ENCODE measurements at places on chromosomes 16 and 17.

GRCh38 chr17:30251931-30252330 lies 16.4 kb upstream of the SLC6A4 start:
- DNase-seq, result no peak

DNA sequence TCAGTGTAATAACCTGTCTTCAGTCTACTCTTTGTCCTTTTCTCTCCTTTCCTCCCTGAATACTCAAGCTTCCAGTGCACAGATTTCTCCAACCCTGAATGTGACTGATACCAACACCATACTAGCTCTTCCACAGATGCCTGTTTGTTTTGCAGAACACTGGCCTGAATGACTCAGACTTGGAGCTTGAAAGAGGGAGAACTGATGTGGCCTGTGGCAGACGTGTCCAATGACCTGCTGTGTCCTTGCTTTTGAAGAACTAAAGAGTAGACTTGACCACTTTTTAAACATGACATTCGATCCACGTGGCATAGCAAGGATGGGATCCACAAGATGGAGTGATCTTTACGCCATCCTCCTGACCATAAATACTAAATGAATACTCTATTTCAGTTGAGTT lies 361.0 kb downstream of the WWOX start:
- DNase-seq, result no peak

DNA sequence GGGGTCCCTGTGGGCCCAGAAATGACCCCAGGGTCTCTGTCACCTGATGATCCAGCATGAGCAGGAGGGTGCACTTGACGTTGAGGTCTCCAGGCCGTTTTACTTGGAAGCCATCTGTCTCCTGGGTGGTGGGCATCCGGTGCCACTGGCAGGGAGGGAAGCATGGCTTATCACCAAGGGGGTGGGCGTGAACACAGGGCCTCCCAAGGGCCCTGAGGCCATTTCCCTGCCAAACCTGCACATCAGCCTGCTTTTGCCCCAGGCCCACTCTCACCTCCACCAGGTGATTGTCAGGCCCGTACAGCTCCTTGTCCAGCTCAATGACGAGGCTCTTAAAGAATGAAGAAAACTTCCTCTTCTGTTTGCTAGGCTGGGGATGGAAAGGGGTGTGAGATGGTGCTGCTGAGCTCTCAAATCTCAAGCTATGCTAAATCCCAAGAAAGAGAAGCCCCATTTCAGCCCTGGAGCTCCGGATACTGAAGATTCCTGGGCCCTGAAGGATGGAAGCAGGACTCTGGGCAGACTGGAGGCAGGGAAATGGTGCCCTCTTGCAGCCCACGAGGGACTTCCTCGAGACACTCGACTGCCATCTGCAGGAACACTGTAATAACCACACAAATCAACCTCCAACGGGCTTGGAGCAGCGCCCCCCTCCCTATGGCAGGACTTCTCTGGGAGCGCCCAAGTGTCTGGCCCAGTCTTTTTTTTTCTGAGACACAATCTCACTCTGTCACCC lies 7.1 kb upstream of the FTSJ3 start:
- peak; percentile 63 for DNase-seq

GRCh38 chr16:79703066-79703465 lies 102.5 kb upstream of the MAF start:
- DNase-seq, result no peak

- no peak for DNase-seq
These were observed 3.8 kb downstream of the SLC46A1 start for GRCh38 chr17:28402224-28402630.

DNA sequence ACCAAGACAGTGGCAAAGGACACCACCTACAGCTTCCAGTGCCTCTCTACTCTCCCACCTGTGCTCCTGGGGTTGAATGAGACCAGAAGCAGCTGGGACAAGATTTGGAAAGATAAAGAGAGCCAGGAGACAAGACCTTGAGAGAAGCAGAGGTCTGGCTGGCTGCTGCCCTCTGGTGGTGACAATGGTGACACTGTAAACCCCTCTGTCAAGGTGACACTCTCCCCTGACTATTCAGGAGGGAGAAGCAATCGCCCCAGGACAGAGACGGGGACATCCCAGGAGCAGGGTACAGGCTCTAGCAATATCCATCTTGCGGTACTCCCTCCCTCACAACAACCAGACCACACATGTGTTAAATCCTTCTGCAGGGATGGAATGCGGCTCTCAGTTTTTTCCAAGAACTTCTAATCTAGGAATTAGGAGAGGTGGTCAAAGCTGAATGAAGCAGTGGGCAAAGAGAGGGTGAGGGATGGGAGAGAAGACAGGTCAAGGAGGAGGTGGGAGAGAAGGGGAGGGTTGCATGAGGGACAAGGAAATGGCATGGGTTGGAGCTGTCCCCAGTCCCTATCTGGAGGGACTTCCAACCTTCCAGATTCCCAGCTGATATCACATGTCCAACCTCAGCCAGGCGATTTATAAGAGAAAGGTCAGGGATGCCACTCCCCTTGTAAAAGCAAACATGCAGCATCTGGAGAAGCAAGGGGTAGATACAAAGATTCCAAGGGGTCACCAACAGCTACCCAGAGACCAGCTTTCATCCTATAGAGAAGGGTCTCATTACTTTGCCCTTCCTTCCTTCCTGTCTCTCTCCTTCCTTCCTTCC lies 2.9 kb downstream of the PHOSPHO1 start:
- peak; percentile 33 for DNase-seq

DNA sequence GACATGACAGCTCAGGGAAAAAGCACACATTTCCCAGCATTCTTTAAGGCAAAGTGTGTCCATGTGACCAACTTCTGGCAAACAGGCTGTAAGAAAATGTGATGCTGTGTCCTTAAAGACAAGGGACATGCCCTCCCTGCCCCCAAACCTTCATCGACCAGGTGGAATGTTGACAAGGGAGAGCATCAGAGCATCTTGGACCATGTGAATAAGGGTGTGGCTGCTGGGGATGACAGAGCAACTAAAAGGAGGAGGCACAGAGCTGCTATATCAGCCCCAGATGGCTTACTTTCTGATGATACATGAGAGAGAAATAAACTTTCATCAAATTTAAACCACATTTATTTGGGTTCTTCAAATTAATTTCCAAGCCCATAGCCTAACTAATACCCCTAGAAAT lies 2.2 kb upstream of the ZNF23 start:
- no peak for DNase-seq

DNA sequence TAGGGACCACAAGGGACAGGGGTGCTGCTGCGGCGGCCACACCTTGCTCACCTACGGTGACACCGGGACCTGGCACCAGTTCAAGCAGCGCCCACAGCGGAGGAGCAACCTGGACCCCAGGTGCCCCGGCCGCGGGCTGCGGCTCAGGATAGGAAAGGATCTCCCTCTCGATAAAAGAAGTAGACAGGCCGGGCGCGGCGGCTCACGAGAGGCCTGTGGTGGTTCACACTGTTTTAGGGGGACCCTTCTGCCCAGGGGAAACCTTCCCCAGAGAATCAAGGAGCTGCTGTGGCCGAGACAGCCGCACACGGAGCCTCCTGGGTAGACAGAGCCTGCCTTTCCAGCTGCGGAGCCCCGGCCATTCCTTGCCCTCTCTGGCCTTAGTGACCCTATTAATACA lies 17.9 kb upstream of the ATP2A3 start:
- no peak for DNase-seq

GRCh38 chr17:45708707-45709290 lies 75.3 kb upstream of the CRHR1 start:
- DNase-seq, result no peak

DNA sequence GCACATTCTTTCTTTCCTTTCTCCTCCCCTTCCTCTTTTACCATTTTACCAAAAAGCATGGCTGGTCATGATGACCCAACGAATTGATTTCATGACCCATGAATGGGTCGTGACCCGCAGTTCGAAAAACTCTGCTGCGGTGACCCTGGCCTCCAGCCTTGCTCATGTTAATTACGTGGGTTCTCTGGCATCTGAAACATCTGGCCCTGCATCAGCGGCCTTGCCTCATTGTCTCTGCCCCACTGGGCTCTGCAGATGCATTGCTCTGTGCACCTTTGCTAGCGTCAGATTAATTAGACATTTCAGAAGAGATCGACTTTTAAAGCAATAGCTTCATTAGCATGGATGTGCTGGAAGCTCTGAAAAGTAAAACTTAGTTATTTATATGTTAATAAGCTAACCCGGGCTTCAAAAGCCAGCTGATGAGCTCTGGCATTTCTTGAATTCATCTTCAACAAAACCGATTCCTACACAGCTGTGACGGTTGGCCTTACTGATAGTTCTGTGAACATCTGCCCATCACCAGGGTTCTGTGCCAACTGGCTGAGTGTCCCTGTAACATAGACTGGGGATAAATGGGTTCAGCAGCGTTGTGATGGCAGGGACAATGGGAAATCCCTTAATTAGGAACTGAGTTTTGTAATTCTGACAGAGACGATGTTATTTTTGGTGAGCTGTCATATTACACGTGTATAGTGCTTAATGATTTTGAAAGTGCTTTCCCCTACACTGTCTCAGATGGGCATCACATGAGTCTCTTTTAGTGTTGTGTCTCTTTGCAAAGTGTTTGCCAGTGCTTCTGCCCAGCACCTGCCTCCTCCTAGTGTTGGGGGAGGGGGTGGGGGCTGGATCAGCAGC lies 225.9 kb upstream of the EEF2KMT start:
- no peak for DNase-seq

DNA sequence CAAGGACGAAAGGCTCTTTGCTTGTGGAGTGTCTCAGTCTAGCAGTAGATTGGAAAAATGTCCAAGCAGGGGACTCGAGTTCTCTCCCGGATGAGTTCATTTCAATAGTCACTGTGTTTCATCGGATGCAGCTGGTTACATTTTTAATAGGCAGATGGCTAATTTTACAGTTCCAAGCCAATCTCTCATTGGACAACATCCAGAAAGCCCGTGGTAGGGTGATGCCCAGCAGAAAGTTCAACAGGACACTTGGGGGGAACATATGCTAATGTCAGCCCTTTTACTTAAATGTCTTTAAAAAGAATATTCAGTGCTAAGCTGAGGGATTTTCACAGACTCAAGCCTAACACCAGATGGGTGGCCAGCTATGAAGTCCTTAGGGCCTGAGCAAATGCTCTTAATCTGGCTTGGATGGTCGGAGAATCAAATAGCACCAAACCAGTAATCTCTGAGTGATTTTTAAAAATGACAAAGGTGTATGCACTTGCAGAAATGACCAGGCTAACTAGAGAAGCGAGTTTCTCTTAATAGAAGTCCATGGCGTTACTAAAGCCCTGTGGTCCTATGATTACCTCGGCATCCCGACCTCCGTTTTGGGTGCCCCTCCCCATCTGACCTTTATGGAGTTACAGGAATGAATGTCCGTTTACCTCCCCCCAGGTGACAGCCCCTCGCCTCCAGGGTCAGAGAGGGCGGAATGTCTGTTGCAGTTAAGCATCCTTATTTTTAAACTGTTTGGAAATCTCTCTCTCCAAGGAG lies 289.2 kb upstream of the SALL1 start:
- DNase-seq, result no peak

GRCh38 chr16:8819411-8820034 lies 21.9 kb downstream of the PMM2 start:
- DNase-seq, result no peak

GRCh38 chr16:268141-269053 lies 7.3 kb downstream of the RGS11 start:
- DNase-seq, result no peak

DNA sequence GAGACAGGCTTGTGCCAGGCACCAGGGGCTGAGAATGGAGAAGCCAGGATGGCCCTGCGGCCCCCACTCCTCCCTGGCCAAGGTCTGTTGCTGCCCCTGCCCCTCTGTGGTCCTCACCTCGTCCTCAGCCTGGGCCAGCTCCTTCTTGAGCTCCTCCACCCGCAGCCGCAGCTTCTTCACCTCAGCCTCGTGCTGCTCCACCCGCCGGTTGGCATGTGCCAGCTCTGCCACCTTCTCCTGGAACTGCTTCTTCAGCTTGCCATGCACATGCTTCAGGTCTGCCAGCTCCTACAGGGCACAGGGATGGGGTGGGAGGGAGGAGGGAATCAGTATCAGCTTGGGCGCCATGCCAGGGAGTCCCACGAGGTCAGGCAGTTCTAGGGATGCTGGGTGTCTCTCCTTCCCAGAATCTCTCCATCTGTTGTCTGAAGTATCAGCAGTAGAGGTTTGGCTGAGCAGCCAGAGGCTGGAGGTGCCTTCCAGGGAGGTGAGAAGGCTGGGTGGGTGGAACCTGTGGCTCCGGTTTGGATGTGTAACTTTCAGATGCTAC lies 20.1 kb downstream of the CCDC102A start:
- DNase-seq, result no peak

- DNase-seq, result no peak
These were observed 15.5 kb downstream of the RMI2 start for GRCh38 chr16:11360641-11361373.

DNA sequence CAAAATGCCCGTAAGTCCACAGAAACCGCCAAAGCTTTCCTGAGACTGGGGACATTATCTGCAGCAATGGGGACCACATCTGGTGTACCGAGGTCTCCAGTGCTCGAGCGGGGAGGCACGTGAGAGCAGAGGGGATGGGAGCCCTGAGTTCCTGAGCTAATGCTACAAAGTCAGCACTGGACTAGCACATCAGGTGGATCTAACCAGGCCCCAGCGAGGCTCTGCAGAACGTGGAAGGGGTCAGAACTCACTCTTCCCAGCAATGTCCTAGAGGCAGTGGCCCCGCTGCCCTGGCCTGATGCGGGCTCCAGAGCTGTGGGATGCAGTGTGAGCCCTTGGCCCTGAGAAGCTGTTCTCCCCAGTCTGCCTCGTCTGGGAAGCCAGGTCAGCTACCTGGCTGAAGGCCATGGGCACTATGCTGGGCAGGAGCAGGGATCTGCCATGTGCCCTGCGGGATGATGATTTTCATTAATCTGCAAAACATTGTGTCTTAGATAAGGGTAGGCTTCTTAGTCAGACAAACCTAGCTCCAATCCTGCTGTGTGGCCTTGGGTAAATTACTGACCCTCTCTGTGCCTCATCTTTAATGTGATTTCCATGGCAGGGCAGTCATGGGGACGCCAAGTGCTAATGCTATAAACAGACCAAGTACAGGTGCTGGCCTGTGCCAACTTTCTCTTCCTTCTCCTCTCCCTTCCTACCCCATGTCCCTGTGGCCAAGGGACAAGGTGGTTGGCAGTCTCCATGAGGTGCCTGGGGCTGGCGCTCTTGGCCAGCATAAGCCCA lies 40.1 kb upstream of the SLC38A10 start:
- no peak for DNase-seq

- DNase-seq, result no peak
These were observed at the start of gene CPNE7 for GRCh38 chr16:89575247-89576152. Gene CPNE7, plus strand, starts transcription at chr16:89575758. Its CDS starts 140 bp downstream, at chr16:89575898.

All from T1000 (cell line).